Activated T-helper 1 cell treated with anti-CD3 and anti-CD28 coated beads, Interleukin-12 subunit alpha, Interleukin-12 subunit beta, Interleukin-2, Interleukin-4 antibody, amounts not matched to agents 30 ng/mL and 10 ng/mL and 1 ng/mL, durations not matched to agents 14 hours and 24 hours and 36 hours (primary cell): ENCODE measurements at places on chromosomes 4 and X.
A peak's percentile ranks its signal among the peaks of the same experiment; 100 is the strongest.

DNA sequence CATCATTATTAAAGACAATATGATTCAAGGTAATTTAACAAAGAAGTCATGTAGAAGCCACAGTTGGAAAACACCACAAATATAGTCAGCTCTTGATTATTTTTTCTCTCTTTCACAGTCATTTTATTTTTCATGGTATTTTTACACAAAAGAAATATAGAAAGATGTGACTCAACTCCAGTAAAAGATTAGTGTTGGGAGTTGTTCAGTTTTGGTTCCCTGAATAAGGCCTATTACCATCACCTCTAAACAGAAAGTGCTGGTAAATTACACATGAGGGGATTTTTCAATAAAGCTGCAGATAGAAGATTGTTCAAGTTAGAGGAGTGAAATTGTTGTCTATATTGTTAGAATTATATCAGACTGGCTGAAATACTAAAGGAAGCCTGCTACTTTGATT is 107.0 kb downstream of the DDIT4L start:
- H3K27ac ChIP-seq, result peak overlapping the region; percentile 67
- no peak overlapping the region for H3K4me3 ChIP-seq
- peaks cover 58% of the 10 kb centered on the region for H3K4me1 ChIP-seq
- peaks cover 9% of the 10 kb centered on the region for H3K36me3 ChIP-seq

DNA sequence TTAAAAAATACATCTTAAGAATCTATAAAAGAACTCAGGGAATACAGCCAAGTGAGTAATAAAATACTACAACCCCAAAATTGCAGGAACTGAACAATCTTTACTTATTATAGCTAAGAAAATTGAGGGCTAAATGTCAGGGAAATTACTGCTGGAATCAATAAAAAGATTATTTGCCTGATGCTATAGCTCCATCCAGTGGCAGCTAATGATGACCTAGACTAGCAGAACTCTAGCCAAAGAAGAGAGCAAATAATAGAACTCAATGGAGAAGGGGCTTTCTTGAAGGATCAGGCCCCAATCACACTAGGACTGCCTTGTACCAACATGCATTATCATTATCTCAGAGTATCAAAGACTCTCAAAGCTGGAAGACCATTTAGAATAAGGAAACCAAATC is 85.0 kb upstream of the FAM241A start:
- peaks cover 20% of the 10 kb centered on the region for H3K27me3 ChIP-seq
- DNase-seq, result no peak
- no peaks in the 10 kb centered on the region for H3K36me3 ChIP-seq
- no peaks in the 10 kb centered on the region for H3K4me1 ChIP-seq

- H3K27me3 ChIP-seq, result no peaks in the 10 kb centered on the region
- DNase-seq, result peak; percentile 57
- peak within 1 kb of the TSS; percentile 94 for H3K4me3 ChIP-seq
These were observed at the start of gene IRAK1 for GRCh38 chrX:154019633-154020528. Gene IRAK1 (minus strand): TSS chrX:154019902. CDS start chrX:154019812, 90 bp downstream.

DNA sequence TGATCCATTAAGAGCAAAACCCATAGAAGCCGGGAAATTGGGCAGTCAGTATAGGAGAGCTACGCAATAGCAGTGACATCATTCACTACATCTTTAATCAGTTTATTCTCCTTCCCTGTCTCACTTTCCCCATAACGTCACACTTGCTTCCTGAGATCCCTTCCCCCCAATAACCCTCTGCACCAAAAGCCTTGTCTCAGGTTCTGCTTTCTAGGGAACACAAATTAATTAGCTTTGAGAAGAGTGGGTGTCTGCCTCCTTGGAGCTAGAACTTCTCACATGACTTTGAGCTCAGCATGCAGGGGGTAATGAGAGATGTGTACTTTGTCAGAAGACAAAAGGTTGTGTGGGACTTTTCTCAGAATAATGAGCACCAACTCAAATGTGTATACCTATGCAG is 128.3 kb upstream of the MAOA start:
- no peak overlapping the region for H3K4me3 ChIP-seq
- no peak overlapping the region for H3K27ac ChIP-seq
- no peaks in the 10 kb centered on the region for H3K27me3 ChIP-seq
- no peaks in the 10 kb centered on the region for H3K4me1 ChIP-seq

DNA sequence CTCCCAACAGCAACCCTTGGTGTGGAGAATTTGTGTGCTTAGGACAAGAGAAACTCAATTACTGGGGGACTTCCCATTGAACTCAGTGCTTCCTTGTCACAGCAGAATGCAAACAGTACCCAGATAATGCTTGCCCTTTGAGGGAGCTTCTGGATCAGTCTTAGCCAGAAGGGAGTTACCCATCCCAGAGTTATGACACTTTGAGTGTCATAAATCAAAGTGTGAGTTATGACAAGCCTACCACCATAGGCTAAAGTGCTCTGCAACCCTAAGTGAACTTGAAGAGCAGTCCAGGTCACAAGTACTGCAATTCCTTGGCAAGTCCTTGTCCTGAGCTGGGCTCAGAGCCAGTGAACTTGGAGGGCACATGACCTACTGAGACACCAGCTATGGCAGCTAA is 1513.9 kb upstream of the PCDH10 start:
- H3K4me1 ChIP-seq, result no peaks in the 10 kb centered on the region
- no peaks in the 10 kb centered on the region for H3K36me3 ChIP-seq
- H3K27ac ChIP-seq, result no peak overlapping the region
- no peak for DNase-seq
- no peaks in the 10 kb centered on the region for H3K27me3 ChIP-seq

DNA sequence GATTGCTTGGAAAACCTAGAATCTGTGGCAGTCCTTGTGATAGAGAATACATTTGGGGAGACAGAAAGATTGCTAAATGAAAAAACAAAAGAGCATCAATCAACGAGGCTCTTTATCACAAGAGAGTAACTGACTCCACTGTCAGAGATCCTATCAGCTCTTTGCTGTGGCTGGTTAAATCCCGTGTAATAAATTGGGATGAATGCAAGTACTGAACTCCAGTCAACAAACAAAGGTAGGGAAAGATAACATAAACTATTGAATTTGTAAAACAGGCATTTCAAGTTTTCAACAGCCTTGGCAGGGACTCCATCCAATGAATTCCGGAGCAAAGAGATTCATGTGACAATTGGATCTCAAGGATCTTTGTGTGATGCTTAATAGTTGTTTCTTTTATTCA is 21.3 kb downstream of the MMRN1 start:
- H3K27ac ChIP-seq, result no peak overlapping the region
- H3K36me3 ChIP-seq, result no peaks in the 10 kb centered on the region
- no peak overlapping the region for H3K4me3 ChIP-seq
- no peaks in the 10 kb centered on the region for H3K4me1 ChIP-seq

GRCh38 chrX:96407981-96408380 is 276.7 kb upstream of the DIAPH2 start:
- H3K36me3 ChIP-seq, result no peaks in the 10 kb centered on the region
- no peak for DNase-seq
- H3K4me1 ChIP-seq, result no peaks in the 10 kb centered on the region
- H3K4me3 ChIP-seq, result no peak overlapping the region
- no peak overlapping the region for H3K27ac ChIP-seq
- no peaks in the 10 kb centered on the region for H3K27me3 ChIP-seq
